ENCODE measurements at places on chromosomes 5 and 9.

GRCh38 chr5:14359069-14360043 lies 216.2 kb downstream of the TRIO start:
- no peak for DNase-seq

GRCh38 chr5:81371354-81371876 lies 22.5 kb downstream of the ACOT12 start:
- no peak for DNase-seq

- no peak for DNase-seq
These were observed 788.9 kb upstream of the GRAMD2B start for GRCh38 chr5:125634216-125634835.

GRCh38 chr9:75447281-75447680 lies 359.0 kb downstream of the OSTF1 start:
- DNase-seq: no peak

GRCh38 chr9:129640086-129640870 lies 1.7 kb downstream of the ASB6 start:
- no peak for DNase-seq

- DNase-seq: no peak
These were observed 6.0 kb downstream of the POLR3G start for GRCh38 chr5:90480699-90481098.

DNA sequence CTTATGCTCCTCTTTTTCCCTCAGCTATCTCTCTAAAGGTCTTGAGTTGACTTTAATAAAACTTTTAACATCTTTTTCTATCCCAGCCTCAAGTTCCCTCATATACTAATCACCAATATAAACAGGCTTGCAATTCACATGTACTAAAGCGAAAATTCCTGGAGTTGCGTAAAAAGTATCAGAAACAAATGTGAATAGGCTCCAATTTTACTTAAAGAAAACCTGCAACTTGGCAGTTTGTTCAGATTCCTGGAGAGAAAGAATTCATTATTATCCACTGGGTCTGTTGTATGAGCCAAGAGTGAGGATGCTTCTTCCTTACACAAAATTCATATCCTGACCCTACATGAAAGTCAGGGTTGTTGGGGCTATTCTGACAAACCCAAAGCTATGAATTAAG lies 384.2 kb downstream of the DTWD2 start:
- DNase-seq: no peak

GRCh38 chr9:23258569-23258968 lies 567.5 kb downstream of the ELAVL2 start:
- no peak for DNase-seq
